ENCODE measurements at places on chromosomes 3 and 15.

GRCh38 chr3:177914224-177914623 is 622.0 kb upstream of the KCNMB2 start:
- DNase-seq, result no peak

- no peak for DNase-seq
Measured at GRCh38 chr15:66661432-66662096, 40.5 kb upstream of the SMAD6 start.

DNA sequence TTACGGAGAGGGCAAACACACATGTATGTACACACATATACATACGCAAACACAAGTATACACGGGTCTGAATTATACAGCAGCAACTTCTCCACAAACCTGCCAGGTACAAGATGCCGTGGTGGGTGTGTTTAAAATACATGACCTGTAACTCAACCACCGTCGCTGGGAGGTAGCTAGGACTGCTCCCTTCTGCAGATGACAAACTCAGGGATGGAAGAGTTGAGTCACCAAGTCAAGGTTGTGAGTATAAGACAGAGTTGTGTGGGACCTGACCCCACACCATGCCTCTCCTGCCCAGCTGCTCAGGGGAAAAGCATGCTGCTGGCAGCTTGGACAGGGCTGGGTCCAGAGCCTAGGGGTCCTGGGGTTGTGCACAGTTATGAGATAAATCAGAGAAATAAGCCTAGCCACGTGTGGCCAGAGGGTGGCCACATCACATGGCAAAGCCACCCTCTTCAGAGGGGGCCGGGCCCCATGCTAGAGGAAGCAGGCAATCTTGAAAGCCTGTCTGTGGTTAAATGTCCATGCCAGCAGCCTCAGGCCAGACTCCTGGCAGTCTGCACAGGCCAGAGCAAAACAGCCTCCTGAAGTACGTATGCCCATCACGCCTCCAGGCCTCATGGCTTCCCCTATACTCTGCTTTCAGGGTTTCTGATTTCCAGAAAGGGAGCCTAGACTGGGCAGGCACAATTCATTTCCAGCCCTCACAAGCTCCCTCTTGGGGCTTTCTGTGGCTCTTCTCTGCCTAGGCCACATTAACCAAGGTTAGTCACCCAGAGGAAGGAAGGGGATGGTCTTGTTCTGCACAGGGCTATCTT is 107.7 kb upstream of the RPL32 start:
- no peak for DNase-seq

GRCh38 chr3:188947401-188948280 is 224.1 kb upstream of the TPRG1 start:
- no peak for DNase-seq

GRCh38 chr15:88098361-88098760 is 158.2 kb downstream of the NTRK3 start:
- DNase-seq, result no peak

- DNase-seq, result no peak
Measured at GRCh38 chr3:127814325-127814781, 8.0 kb downstream of the MGLL start.

DNA sequence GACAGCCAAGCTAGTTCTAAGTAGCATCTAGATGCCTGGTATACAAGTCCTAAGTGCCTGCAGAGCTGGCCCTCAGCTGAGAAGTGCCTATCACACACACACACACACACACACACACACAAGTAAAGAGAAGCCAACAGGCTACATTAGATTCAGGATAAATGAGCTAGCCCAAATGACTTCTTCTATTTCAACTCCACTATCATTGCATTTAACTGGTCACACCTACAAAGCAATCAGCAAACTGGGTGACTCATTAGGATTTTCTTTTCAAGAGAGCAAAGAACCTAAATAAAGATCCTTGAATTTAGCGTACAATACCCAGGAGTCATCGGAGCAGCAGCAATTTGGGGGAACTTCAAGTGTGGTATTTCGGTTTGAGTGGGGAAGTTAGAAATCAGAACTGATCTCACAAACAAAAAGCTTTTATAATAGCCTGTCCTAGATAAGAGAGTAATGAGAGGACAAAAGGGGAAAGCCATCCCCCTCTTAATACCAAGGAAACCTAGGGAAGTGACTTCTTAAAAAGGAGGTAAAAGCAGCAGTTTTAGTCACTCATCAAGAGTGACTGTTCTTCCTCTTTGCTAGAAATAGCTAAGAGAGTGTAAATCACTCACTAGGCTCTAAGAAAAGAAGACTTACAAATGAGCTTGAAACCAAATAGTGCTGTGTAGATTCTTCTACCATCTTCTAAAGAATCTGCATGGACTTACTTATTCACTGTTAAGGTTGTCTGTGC is 112.7 kb downstream of the TNIK start:
- DNase-seq, result no peak

- no peak for DNase-seq
Measured at GRCh38 chr3:188663839-188664238, 507.9 kb upstream of the TPRG1 start.

DNA sequence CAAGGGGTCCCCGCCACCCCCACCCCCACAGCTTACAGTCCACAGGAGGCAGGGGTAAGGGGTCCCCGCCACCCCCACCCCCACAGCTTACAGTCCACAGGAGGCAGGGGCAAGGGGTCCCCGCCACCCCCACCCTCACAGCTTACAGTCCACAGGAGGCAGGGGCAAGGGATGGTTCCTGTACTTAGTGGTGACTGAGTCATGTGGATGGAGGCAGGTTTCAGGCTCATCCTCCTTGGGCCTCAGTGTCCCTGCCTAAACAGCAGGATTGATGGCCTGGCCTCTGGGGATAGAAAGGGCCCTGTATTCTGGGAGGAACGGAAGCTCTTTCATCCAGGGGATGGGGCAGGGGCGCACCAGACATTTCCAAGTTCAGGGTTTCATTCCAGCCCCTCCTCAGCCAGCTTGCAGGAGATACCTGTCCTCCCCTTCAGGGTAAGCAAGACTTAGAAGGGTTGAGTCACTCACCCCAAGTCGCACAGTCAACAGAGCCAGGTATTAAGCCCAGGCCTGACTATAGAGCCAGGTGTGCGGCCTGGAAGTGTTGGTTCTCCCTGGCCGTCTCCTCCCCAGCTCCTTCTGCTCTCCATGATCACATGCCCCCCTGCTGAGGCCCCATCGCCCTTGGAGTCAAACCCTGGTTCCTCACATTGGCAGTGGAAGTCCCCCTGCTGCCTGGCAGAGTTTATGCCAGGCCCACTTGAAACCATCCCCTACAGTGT is 12.5 kb downstream of the CSK start:
- no peak for DNase-seq

DNA sequence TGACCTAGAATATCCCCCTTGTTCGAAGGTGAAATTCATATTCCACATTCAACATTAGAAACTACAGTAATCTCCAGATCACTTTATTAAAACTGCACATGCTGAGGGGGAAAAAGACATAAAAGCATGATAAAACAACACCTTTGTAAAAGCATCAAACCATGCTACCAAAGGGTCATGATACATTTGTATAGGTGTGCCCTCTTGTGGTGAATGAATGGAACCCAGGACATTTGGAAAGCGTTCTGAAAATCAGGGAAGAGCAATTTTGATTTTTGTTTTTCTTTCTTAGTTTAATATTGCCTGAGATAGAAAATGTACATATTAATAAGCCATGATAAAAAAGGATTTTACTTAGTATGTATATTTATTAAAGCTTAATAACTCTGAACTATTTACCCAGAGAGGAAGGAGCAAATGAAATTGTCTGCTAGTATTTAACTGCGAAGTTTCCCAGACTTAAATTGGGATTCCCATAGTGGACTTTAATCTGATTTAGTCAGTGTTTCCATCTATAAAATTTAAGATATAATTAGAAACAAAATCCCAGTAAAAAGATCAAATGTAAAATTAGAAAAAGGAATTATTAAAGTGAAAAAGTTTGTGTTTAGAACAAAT is 105.8 kb upstream of the ARL6 start:
- no peak for DNase-seq

- no peak for DNase-seq
Measured at GRCh38 chr3:62007036-62007435, 366.3 kb downstream of the FEZF2 start.

GRCh38 chr3:16050641-16051467 is 123.6 kb upstream of the GALNT15 start:
- no peak for DNase-seq

- no peak for DNase-seq
Measured at GRCh38 chr3:134897391-134898141, 102.5 kb downstream of the EPHB1 start.

GRCh38 chr15:51332206-51333147 is 5.9 kb downstream of the CYP19A1 start:
- no peak for DNase-seq

- no peak for DNase-seq
Measured at GRCh38 chr15:63358241-63359029, 23.2 kb downstream of the CA12 start.

DNA sequence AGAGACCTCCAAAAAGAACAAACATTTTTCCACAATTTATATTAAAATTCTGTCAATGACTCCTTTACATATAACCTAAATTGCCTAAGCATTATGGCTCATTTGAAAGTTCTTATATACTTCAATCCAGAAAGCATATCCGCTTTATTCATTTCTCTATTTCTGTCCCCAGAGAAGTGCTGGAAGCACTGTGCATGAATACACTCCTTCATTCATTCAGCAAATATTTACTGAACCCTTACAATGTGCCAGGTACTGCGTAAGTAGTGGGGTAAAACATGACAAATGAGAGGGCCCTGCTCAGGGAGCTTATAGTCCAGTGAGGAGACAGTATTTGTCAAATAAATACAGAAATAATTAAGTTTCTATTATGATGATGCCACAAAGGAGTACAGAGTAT is 3.3 kb downstream of the PDCD10 start:
- DNase-seq, result no peak

- DNase-seq, result no peak
Measured at GRCh38 chr3:190617185-190617584, 103.3 kb downstream of the IL1RAP start.

GRCh38 chr15:93035092-93035915 is 53.7 kb downstream of the RGMA start:
- no peak for DNase-seq

DNA sequence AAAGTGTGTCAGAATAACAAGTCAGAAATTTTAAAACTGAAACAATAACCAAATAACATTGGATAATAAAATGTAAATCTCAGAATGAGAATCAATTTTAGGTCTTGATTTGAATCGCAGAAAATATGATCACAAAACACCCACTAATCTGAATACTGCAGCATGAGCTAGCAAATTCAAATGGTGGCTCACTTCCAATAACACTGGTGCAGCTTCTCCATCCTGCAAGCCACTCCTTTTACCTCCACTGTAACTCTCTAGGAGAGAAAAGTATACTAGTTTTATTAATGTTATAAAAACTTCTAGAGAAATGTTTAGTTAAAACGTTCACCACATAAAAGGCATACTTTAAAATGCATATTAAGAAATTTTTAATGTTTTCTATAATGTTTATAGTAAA is 30.4 kb downstream of the UBE3A start:
- DNase-seq, result no peak

DNA sequence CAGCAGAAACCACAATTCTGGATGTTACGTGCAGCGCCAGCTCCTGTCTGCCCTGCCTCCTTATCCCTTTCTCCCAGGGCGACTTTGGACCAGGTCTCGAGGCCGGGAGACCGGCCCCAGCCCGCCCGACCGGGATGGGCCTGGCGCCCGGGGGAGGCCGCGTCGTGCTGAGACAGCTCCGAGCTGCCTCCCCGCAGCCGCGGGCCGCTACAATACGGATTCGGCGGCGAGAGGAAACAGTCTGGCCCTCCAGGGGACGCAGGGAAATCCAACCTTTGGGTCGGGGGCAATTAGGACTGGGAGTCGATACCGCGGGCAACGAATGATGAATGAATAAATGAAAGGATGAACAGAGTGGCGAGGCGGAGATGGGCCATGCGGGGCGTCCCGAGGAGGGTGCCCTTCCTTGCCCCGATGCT is 537 bp downstream of the GRAMD2A start:
- no peak for DNase-seq

- DNase-seq, result no peak
Measured at GRCh38 chr3:56295161-56295560, 173.1 kb downstream of the ERC2 start.

- DNase-seq, result no peak
Measured at GRCh38 chr3:193593668-193594030, 641 bp downstream of the OPA1 start.

DNA sequence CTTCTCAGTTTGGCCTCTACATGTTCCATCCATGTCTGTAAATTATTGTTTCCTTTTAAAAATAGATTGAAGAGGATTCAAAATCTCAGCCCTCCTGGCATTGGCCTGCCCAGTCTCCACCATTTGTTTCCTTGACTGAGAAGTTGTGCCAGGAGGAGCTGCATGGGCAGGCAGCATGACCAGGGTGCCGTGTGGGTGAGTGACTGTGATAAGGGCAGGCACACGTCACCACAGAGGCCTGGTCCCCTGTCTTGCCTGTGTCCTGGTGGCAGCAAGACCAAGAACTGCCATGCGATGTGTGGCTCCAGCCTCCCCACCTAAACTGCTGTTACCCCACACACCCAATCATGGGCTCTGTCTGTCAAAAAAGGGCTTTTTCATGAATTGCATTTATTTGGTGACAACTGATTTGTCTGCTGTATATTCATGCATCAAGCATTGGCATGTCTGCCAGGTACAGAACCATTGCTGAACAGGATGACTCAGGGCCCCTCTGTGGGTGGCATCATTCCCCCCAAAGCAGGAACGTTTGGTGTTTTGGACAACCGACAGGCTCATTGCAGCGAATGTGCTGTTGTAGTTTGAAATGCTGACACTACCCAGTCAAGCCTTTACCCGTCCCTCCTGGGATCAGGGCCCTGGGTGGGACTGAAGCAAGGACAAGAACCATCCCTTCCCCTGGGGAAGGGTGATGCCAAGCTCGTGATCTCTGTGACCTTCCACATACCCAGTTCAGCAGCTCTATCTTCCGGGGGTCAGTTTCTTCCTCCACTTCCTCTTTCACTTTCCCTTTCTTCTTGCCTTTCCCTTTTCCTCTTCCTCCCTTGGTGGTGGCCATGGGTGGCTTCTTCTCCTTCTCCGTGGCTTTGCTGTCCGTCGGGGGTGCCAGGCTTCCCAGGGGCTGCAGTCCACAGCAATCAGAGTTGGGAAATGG is 51.6 kb downstream of the TRPM1 start:
- no peak for DNase-seq

GRCh38 chr3:191253089-191253799 is 54.2 kb downstream of the OSTN start:
- no peak for DNase-seq

DNA sequence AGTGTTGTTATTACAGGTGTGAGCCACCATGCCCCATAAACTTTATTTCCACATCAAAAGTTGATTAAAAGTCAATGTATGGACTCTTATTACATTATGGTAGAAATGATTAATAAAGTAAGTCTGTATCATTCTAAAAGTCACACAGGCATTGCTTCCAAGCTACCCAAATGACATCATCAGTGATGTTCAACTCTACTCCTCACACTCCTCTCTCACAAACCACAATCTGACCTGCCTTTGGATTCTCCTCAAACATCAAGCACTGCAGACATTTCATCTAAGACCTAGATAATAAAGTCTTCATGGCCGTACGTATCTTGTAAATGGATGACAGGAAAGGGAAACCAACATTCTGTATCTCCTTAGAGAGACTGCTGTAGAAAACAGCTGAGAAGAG is 68.0 kb downstream of the SMARCC1 start:
- DNase-seq, result no peak
